Panc1 (cell line): ENCODE measurements at places on chromosomes 7 and 10.

GRCh38 chr10:103661198-103661950, 167.9 kb downstream of the NEURL1 start:
- no peak for DNase-seq

DNA sequence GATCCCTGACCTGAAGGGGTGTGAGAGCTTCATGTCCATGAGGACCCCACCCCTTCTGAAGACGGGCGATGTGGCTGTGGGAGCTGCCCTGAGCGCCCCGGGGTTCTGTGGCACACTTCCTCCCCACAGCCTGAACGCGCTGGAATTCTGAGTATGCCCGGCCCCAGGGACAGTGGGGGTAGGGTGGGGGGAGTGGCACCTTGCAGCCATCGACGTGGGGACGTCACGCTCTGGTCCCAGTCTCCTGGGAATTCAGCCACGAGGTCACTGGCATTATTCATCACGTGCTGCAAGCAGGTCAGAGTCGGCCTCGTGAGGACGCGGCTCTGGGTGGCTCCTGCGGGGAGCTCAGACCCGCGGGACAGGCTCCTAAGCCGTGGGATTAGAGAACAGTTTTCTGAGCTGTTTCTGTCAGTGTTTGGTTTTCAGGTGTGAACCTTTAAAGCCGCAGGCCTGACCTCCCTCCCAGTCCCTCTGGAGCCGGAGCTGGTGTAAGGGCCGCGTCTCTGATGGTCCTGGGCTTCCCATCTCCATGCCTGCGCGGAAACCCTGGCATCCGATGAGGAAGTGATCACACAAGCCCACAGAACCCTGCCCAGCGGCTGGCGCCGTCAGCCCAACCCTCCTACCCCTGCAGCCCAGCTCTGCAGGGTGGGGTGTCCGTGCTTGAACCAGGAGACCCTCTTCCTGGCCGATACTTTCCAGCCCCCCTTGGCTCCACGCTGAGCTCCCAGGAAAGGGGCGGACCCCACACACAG, 16.1 kb downstream of the GPR146 start:
- no peak for DNase-seq

- no peak for DNase-seq
These were observed 1.6 kb downstream of the C10orf143 start for GRCh38 chr10:130108934-130109604.

DNA sequence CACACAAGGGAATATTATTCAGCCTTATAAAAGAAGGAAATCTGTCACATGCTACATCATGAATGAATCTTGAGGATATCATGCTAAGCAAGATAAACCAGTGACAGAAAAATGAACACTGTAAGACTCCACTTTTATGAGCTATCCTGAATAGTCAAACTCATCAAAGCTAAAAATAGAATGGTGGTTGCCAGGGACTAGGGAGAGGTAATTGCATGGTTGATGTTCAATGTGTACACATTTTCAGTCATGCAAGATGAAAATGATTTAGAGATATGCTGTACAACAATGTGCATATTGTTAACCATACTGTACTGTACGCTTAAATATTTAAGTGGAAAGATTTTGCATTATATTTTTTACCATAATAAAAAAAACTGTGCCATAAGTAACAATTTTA, 1349.1 kb downstream of the XPNPEP1 start:
- no peak for DNase-seq

GRCh38 chr7:6246251-6246917, 26.0 kb downstream of the CYTH3 start:
- no peak for DNase-seq

DNA sequence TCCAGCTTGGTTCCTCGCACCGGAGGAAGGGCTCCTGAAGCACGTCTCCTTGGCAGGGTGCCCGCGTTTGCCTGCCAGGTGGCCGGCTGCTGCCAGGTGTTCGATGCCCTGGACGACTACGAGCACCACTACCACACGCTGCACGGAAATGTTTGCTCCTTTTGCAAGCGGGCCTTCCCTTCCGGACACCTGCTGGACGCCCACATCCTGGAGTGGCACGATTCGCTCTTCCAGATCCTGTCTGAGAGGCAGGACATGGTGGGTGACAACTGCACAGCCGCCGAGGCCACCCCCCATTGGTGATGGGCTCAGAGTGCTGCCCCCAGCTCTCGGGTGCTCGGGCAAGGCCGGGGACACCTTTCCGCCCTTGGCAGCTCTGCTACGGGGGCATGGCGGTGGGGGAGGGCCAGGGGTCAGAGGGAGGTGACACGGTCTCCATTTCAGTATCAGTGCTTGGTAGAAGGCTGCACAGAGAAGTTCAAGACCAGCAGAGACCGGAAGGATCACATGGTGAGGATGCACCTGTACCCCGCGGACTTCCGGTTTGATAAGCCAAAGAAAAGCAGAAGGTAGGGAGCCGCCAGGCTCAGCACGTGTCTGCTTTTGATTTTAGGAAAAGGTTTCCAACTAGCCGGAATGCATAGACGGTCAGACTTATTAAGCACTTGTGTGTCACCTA, 1.1 kb downstream of the ZNF511 start:
- no peak for DNase-seq

DNA sequence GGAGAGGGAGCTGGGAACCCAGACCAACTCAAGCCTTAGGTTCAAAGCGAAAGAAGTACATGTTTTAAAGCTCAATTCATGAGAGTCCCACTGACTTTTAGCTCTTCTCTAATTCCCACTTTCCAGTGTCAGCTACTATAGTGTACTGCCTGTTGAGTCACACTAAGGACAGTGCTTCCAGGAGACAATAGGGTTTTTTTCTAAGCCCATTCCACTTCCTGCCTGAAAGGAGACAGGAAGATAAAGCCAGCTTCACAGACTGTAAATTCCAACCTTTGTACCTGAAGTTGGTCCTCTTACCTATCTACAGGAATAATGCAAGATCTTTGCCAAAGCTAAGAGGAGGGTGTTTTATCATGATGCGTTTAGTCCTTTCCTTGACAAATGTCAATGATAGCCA, 4.4 kb downstream of the MSRB2 start:
- DNase-seq, result no peak

GRCh38 chr7:120064565-120064964, 208.4 kb upstream of the KCND2 start:
- DNase-seq, result no peak

DNA sequence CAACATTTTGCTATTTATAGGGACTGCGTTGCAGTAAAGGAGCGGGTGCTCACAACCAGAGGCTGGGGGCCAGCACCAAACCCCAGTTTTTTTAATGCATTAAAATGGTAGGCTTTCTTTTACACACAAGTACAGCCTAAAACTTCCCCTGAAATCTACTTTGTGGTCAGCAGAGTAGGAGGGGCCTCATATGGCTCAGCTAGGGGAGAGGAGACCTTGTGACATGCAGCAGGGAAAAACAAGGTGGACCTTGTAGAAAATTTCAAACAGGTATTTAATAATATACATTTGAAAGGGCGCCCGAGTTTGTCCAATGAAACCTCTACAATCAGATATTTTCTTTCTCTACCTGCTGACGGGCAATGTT, 1.4 kb downstream of the CCDC136 start:
- DNase-seq, result no peak

DNA sequence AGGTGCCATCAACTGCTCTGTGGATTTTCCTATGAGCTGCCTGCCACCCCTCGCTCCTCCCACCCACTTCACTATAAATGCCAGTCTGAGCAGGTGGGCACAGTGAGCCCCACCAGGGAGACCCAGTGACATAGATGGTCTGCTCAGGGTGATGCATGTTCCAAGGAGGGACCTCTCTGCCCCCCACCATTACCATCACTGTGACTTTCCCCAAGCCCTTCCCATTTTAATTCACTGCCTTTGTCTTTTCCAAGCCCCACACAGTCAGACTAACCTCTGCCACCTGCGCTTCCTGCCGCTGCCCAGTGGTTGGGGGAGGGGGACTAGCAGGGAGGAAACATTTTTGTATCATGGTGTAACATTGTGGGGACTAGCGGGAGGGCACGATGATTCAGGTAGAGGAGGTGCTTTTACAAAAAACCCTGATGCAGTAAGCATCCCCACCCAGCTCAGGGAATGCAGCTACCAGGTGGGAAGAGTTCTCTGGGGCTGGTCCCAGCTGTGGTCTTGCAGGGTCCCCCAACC, 24.6 kb downstream of the PRSS2 start:
- DNase-seq, result no peak

GRCh38 chr7:137626469-137627067, 220.2 kb downstream of the DGKI start:
- DNase-seq, result peak; percentile 42

DNA sequence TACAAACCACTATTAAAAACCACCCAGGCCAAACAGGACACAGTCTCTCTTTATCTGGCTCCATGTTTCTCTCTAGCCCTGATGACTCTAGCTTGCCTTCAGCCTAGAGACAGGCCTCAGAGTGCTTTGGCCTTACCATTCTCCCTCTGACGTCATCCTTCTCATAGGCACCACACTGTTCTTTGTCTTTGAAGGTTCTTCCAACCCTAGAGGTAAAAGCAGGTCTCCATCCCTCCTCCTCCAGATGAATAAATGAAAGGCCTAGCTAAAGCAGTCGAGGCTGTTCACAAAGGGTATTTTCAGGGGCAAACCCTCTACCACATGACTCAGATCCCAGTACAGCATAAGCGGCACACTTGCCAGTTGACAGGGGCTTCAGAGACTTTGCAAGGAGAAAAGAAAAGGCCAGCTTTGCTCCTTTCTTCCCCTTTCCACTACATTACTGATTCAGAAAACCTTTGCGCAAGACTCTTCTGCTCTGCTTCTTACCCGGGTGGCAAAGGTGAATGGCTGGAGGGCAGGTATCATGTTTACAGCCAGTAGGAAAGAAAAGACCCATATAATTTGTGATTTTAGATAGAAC, 14.8 kb downstream of the NFE2L3 start:
- DNase-seq, result no peak

- no peak for DNase-seq
These were observed 22.4 kb downstream of the NUP42 start for GRCh38 chr7:23204241-23204640.

GRCh38 chr10:125037145-125037877, 95.4 kb downstream of the ZRANB1 start:
- no peak for DNase-seq

- DNase-seq, result no peak
These were observed 148.2 kb upstream of the ETV1 start for GRCh38 chr7:14137676-14138075.

DNA sequence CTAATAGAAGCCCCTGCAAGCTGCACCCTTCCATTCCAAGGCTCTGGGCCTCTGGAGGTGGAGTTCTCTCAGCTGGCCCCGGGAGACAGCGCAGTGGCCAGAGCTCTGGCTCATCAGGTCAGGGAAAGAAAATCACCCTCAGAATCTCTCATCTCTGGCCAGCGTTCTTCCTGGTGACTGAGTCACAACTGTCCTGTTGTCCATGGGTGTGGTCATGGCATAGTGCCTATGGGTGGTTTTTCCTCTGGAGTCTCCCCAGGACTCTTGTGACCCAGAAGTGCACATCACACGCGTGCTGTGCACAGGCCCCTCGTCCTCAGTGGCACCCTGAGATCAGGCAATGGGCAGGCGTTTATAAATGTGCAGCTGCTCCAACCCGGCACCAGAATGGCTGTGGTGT, 27.4 kb upstream of the FXYD4 start:
- no peak for DNase-seq

GRCh38 chr7:142329062-142329790, 71.4 kb upstream of the PRSS58 start:
- no peak for DNase-seq

DNA sequence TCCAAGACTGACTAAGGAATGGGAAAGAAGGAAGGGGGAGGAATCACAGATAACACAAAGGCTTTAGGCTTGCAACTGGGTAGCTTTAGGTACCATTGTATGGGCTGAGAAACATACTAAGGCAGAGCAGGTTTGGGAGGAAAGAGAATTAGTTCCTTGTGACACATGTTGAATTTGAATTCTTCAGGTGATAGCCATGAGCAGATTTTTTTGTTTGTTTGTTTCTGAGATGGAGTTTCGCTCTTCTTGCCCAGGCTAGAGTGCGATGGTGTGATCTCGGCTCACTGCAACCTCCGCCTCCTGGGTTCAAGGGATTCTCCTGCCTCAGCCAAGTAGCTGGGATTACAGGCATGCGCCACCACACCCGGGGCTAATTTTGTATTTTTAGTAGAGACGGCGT, 4.4 kb upstream of the SND1 start:
- no peak for DNase-seq

- no peak for DNase-seq
These were observed 39.0 kb upstream of the ZNF248 start for GRCh38 chr10:37896436-37896835.

- DNase-seq, result no peak
These were observed 107.0 kb upstream of the PDE1C start for GRCh38 chr7:32177232-32177631.

DNA sequence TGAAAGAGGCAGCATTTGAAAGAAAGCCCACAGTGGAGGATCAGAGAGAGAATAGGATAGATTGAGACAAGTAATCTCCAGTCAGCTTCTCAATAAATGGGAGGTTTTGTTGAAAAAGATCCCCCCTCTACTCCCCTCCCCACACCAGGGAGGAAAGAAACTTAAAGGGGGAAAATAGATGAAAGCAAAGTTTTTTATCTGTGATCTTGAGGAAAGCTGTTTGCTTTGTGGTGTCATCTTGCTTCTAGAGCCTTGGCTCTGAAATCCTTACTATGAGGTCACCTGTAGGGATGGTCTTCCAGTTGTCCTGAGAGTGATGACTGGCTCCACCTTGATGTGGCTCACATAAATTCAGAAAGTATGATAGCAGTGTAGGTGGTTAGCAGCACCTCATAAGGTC, at the start of gene SPAM1:
SPAM1 (plus strand) TSS at position 301 of the 400 bp plus-strand sequence. CDS start 28,330 bp downstream, outside the sequence.
- no peak for DNase-seq

- no peak for DNase-seq
These were observed 55.4 kb upstream of the SEC61G start for GRCh38 chr7:54814401-54814800.

GRCh38 chr7:91945476-91945875, 4.8 kb downstream of the AKAP9 start:
- DNase-seq, result peak; percentile 55

DNA sequence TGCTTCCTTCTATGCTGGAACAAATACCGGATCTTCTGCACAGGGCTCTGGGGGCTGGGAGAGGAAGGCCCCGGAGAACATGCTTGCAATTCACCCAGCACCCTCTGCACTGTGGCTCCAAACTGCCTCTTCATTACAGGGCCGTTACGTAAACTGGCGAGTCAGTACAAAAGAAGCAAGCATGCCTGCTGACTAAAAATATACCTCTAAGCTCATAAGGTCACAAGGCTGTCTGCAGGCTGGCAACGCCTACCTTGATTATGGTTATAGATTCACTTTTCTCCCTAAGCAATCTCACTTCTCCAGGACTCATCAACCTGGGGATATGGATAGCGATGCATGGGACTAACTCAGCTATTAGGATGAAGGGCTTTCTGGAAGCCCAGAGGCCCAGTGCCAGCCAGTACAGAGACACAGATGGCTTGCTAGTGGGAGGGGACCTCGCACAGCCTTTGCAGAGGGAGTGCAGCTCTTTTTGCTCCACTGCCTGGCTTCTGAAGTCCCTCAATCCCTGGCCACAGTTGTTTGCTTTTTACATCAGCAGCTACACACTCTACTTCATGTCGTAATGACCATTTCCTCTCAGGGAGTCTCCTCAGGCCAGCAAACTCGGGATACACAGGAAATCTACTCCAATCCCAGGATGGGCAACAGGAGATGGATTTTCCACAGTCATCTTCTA, 96.1 kb downstream of the SH3PXD2A start:
- DNase-seq, result peak; percentile 75
